Esophagus mucosa (tissue), 1 donor: ENCODE measurements at places on chromosomes 1 and 21. TPM values are rescaled to one million over a fixed set of nuclear protein-coding genes. Genes with fewer than 3 reads are reported as not detected.

CD52 gene
- 7.5 TPM for total RNA-seq

SPRR2A gene
- total RNA-seq = 5,244 TPM

PLA2G2D gene
- total RNA-seq = 0.20 TPM

STXBP3 gene
- total RNA-seq = 25.5 TPM

ROR1 gene
- total RNA-seq = 4.4 TPM

SLAMF1 gene
- 0.36 TPM for total RNA-seq

SLC30A10 gene
- total RNA-seq = 0.12 TPM

AMY1A gene
- total RNA-seq = not detected

NBPF3 gene
- total RNA-seq = 6.7 TPM

ALPL gene
- 3.6 TPM for total RNA-seq

FOXD3 gene
- not detected for total RNA-seq

PLA2G2F gene
- total RNA-seq = 0.04 TPM

ADAMTS4 gene
- total RNA-seq = 1.3 TPM

CYP4Z1 gene
- 0.72 TPM for total RNA-seq

GSTM4 gene
- total RNA-seq = 27.3 TPM
